ENCODE measurements at places on chromosomes 12 and 14.

GRCh38 chr14:32657081-32657480 is 281.6 kb upstream of the NPAS3 start:
- no peak for DNase-seq

DNA sequence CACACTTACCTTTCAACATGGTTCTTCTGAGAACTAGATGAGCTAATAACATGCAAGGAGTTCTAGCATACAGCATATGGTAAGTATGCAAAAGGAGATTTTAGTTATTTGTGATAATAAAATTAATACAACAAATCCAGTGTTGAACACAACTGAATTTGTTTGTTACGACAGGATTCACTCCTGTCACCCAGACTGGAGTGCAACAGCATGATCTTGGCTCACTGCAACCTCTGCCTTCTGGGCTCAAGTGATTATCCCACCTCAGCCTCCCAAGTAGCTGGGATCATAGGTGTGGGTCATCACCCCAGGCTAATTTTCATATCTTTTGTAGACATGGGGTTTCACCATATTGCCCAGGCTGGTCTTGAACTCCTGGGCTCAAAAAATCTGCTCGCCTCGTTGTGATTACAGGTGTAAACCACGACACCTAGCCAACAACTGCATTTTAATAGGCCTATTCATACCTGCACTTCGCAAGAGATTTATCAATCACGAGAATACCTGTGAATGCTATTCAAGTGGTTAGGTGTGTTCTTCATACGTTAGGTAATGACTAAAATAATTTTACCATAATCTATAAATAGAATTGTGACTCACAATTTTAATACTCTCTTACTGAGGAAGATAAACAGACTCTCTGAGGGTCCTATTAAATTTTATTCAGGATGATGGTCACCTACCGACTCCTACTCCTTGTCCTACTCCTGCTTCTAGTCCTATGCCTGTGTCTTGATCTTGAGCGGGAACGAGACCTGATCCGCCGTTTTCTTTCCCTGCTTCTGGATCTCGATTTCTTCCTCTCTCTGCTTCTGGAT is 10.0 kb downstream of the RSRC2 start:
- no peak for DNase-seq

DNA sequence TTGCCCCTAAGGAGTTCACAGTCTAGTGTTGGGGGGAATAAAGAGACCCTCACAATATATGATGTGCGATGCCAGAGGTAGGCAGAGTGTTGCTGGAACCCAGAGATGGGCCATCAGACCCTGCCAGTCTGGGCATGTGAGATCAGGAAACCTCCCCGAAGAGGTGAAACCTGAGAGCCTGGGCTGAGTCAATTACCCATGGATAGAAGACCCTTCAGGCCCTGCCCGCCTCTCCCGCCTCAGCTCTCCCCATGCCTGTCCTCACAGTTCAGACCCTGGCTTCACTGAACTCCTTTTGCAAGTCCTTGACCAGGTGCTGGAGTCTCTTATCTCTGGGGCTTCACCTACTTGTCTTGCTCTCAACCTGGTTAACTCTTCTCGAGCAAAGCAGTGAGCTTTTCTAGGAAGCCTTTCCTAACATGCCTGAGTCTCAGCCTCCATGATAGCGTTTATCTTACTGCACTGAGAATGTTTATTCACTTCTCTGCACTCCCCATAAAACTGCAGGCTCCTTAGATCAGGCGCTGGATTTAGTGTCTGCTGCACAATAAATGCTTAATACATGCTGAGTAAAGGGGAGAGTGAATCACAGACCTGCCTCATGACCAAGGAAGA is 19.6 kb downstream of the ALDH1L2 start:
- DNase-seq: no peak

- no peak for DNase-seq
Observed at GRCh38 chr12:98644433-98644711, 216 bp downstream of the IKBIP start.

DNA sequence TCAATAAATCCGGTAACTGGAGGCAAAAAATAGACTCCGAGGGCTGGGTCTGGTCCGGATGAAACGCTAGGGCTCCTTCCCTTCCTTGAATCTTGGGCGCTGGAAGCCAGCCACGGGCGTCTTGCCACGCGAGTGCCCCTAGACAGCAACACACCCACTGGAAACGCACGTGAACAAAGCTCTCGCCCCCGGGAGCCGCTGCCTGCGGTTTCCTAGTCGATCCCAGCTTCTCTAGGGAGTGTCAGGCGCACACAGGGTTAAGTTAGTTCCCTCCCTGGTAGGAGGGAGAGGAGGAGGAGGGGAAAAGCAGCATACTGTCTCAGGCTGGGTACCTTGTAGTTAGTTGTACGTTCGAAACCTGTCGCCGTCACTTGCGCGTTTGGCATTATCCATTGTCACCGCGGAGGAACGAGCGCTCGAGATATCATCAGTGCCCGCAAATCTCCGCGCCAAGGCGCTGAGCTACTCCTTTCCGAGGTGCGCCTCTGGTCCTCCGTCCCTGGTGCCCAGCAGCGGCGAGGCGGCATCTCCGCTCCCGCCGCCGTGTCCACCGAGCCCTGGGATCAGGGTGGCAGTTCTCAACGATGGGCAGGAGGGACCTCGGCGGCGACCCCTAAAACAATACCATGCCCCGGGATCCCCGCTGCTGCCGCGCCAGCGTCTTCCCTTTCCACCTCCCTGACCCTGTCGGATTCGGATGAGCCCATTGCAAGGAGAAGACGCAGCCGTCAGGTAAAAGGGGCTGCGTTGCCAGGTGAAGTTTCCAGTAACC is at the start of gene FLRT2:
FLRT2 (plus strand) TSS at position 342 of the 772 bp plus-strand sequence. CDS start 91,371 bp downstream, outside the sequence.
- no peak for DNase-seq

DNA sequence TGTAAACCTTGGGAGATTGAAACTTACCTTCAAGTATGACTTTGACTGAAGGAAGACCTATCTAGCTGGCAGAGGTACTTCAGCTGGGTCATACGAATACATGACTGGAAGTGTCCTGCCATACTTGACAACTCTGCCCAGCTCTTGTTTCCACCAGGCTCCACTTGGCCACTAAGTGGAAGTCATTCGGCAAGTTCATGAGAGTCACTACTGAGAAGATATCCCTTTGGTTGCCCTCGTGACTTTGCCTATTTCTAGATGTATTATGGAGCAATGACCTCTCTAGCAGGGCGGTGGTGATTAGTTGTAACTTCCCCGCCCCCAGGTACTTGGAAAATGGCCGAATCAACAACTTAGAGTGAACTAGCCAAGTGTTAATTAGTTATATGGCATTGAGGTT is 8.6 kb upstream of the CACNA1C start:
- no peak for DNase-seq

GRCh38 chr14:95690815-95691214 is 4.6 kb downstream of the TCL1B start:
- DNase-seq: no peak

DNA sequence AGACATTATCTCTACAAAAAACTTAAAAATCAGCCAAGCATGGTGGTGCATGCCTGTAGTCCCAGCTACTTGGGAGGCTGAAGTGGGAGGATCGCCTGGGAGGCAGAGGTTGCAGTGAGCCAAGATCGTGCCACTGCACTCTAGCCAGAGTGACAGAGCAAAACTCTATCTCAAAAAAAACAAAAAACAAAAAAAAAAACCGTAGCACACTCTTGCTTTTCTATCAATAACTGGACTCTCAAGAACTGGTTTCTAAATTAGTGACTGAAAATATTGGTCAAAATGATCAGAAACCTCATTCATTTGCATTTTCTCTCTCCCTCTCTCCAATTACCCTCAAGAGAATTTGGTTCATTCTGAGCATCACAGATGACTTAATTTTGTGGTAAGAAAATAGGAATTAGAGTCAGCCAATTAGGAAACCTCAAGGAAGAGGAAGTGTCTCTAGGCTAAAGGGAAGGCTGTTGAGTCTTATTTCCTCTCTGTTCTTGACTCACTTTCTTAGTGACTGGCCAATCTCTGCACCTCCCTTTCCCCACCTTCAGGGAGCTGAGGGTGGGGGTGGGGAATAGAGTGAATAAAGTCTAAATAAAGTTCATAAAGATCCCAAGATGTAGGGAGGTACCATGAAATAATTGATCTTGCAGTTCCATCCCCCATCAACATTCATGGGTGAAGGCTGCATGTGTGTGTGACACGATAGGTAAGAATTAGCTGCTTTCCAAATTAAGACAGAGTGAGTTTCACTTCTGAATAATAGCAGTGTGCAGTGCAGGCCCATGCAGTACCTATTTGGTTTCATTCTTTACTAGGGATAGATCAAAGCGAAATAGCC is 6.8 kb upstream of the PSMA6 start:
- no peak for DNase-seq

- no peak for DNase-seq
Observed at GRCh38 chr12:92533280-92533890, 169.4 kb upstream of the PLEKHG7 start.

DNA sequence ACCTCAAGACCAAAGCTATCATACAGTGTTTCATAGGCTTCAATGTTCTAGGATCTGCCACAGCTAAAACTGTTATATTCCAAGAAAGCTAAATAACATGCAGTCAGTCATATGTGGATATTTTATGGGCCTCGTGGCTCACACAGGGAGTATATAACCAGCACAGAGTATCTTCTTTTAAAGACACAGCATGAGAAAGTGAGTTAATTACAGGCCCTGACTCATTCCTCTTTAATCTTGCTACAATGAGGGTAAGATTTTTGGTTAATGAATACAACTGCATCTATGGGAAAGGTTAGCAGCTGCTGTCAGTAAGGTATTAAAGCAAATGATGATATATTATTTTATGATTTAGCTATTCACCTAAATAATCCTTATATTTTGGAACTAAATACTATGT is 111.0 kb downstream of the TRAFD1 start:
- no peak for DNase-seq
